ENCODE measurements at places on chromosomes 7 and 10.

DNA sequence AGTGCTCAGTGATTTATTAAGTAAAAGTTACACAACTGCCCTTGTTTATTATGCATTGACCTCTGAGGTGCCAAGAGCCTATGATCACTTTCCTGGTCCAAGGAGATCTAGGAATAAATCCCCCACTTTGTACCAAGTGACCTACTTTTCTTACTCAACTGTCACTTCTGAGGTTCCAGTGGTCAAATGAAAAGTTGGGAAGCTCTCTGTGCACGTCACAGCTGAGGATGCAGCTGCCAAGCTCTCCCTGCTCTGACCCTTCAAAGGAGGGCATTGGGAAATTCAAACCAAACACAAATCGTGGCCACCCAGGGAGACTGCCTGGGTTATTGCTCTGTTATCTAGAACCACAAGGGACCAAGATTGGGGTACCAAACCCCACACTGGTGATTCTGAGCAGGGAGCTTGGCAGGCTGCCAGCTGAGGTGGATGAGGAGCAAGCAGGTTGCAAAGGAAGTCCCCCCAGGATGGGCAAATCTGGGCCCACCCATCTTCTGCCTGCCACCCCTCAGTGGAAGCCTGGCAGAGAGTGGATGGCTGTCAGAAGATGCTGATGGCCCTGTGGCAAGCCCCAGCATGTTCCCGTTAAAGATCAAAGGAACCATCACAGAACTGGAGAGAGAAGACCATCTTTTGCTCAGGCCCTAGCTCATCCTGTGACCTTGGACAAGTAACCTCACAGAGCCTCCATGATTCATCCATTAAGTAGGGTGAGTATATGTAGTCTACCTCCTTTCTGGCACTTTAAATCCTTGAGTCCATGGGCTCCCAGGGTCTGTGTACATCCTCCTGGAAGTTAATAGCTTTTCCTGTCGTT is 106.8 kb downstream of the PPP1R3C start:
- no peak for DNase-seq

GRCh38 chr10:29309465-29309864 is 20.6 kb downstream of the LYZL1 start:
- no peak for DNase-seq

- DNase-seq, result no peak
Measured at GRCh38 chr7:132343199-132343598, 233.1 kb downstream of the PLXNA4 start.

GRCh38 chr7:80134536-80135308 is at the start of gene GNAI1:
TSS of gene GNAI1 (plus strand) at chr7:80134831. CDS start at chr7:80135161, 330 bp downstream.
- DNase-seq, result peak; percentile 57

DNA sequence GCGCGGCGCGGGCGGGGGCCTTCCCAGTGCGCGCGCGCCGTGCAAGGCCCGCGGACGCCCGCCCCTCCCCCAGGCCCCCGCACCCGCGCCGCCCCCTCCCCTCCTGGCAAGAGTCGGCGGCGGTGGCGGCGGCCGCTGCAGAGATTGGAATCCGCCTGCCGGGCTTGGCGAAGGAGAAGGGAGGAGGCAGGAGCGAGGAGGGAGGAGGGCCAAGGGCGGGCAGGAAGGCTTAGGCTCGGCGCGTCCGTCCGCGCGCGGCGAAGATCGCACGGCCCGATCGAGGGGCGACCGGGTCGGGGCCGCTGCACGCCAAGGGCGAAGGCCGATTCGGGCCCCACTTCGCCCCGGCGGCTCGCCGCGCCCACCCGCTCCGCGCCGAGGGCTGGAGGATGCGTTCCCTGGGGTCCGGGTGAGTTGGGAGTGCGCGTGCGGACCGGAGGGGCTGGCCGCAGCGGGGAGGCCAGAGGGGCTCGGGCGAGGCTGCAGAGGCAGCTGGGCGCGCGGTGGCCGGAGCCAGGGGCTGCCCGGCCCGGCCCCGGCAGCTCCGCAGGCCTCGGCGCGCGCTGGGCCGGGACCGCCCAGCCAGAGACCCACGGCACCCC is at the start of gene BMPR1A:
Gene BMPR1A (plus strand): TSS at position 109 of the 602 bp plus-strand sequence. CDS start 119,400 bp downstream, outside the sequence.
- DNase-seq, result no peak

Measured in stimulated activated naive CD8-positive, alpha-beta T cell treated with anti-CD3 and anti-CD28 coated beads, Interleukin-15, Interleukin-2, amounts not matched to agents 100 U/mL and 50 U/mL, for 24 hours (primary cell).